NCI-H187 (cell line): ENCODE measurements at places on chromosomes 5 and 9.

DNA sequence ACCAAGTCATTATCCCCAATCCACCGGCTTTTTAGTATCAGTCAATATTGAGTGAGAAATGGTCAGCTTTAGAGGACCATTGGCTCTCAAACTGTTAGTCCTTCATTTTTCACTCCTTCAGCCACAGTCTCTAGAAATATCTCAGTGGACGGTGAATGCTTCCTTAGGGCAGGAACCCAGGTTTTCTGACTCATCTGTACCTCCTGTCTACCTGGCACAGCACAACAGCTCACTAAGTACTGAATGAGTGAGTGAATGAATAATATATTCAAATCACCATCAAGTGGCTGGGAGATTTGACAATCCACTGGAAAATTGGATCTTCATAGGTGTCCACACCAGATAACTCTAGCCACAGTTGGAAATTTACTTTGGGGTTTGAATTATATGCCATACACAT, 609.5 kb upstream of the CLINT1 start:
- DNase-seq, result no peak

GRCh38 chr5:21783074-21783679, 1070.0 kb downstream of the CDH12 start:
- DNase-seq, result no peak

- no peak for DNase-seq
These were observed 118.0 kb upstream of the OTULINL start for GRCh38 chr5:14463629-14464028.

- no peak for DNase-seq
These were observed 6.8 kb upstream of the HNRNPA0 start for GRCh38 chr5:137760719-137761516.

DNA sequence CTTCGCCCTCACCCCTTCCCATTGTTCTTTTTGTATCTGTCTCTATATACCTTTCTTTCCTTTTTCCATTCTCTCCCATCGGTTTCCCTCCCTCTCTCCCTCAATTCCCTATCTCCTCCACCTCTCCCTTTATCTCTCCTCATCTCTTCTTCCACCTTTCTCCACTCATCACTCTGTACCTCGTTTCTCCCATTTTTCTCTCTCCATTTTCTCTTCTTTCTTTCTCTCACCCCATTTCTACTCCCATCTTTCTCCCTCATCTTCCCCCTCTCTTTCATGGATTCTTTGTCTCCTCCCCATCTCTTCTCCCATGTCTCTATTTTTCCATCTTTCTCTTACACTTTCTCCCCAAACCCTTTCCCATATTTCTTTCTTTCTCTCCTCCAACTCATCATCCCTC, 385.9 kb upstream of the CLINT1 start:
- DNase-seq, result no peak

DNA sequence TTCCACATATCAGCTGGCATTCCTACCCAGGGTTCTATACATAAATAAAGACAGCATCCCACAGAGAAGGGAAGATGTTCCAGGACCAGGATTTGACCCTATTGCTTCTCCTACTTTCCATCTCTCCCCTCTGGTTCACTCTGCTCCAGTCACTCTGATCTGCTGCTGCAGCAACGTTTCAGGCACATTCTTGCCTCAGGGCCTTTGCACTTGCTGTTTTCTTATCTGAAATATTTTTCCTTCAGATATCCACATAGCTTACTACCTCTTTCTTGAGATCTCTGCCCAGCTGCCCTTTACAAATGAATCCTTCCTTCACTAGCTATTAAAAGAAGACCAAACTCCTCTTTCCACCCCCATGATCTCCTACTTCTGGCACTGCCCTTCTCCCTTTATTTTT, 204.5 kb downstream of the SPOCK1 start:
- DNase-seq, result no peak

DNA sequence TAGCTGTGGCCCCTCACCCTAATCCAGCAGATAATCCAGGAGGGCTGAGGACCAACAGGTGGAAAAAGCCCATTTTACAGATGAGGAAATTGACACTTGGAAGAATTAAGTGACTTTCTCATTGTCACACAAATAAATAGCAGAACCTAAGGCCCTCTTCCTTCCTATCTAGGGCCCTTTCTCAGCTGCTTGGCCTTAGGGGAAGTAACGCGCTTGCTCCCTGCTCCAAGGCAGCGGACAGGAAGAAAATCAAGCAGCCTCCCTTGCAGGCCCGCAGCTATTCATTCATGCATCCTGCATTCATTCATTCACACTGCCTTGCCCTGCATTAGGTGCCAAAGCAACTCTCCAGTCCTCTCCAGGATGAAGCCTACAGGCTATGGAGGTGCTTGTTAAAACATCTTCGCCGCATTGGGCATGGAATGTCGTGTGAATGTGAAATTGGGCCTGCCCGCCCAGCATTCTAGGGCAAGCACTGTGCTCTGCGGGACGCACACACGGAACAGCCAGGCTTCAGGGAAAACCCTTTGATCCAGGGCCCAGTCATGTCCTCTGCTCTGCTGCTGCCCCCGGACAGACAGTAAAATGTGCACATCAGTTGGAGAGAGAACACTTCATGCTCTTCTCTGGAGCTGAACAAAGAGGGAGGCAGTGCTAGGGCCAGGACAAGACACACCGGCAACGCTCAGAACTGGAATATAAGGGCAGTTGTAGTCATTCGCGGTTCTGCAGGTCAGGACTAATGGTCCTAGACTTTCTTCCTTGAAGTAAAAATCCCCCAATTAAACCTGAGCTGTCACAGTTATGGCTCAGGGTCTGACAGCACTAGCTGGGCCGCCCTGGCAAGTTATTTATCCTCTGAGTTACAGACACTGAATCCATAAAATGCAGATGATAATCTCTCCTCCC, 166.0 kb downstream of the COL23A1 start:
- DNase-seq, result no peak

DNA sequence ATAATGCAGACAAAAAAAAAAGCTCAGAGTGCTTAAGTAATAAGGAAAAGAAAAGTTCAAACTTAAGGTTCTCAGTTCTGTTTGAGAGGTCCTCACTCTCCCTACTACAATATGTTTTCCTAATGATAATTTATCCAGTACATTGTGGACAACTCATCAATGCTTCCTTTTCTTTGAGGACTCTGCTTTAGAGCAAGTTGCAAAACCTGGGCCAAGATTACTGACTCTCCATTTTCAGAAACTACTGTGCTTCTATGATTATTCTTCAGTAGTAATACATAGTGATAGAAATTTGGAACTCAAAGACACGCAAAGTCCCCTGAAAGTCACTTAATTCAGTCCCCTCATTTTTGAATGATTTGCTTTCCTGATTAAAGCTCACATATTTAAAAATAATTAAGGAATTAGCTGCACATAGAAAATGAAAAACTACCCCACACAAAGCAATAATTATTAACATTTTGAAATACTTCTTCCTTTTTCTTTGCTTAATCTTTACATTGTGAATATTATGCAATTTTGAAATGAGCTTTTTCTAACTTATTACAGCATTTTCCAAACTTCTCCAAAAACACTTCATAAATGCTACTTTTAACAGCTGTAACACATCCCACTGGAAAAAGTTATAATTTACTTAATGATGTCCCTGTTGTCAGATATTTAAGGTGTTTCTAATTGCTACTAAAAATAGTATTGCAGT, 11.2 kb downstream of the CDKN2A start:
- no peak for DNase-seq

DNA sequence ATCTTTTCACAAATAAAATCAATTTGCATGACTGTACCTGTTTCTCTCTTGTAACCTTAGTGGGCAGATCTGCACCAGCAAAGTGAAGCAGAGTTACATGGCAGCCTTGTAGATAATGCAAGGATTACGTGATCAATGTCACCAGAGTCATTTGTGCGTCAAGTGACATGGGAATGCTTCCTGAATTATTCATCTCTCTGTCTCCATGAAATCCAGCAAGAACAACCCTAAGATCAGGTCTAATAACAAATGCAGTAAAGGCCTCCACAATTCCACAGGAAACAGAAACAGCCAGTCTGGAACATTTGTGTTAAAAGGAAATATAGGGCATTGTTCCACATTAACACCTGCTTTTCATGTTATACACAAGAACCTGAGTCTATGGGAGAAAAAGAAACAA, 7.8 kb downstream of the GZMA start:
- no peak for DNase-seq

GRCh38 chr5:116370886-116371285, 203.7 kb downstream of the SEMA6A start:
- DNase-seq, result no peak

- DNase-seq, result no peak
These were observed 101.7 kb upstream of the TLX3 start for GRCh38 chr5:171207256-171207847.

DNA sequence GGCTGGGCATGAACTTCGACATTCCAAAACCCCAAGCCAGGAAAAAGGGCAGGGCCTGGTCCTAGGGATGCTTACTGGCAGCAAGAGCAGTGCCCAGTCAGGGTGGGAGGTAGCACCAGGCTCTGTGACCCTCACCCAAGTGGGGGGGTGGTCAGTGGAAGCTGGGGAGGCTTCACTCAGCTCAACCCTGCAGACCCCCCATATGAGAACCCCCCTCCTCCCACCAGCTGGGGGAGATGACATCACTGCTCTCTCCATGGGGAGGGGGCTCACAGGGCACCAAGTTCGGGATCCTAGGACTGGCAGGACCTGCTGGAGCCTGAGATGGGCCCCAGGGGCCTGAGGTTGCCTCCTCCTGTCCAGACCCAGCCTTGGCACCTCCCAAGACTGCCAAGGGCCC, 4.7 kb downstream of the DNLZ start:
- no peak for DNase-seq
